ENCODE measurements at places on chromosomes 16 and 17.

GRCh38 chr17:82947051-82947991 lies 107.5 kb upstream of the ZNF750 start:
- H3K4me3 ChIP-seq: peak overlapping the region; percentile 43
- H3K27me3 ChIP-seq: no peaks in the 10 kb centered on the region
- peaks cover 92% of the 10 kb centered on the region for H3K36me3 ChIP-seq
- no peak for DNase-seq

DNA sequence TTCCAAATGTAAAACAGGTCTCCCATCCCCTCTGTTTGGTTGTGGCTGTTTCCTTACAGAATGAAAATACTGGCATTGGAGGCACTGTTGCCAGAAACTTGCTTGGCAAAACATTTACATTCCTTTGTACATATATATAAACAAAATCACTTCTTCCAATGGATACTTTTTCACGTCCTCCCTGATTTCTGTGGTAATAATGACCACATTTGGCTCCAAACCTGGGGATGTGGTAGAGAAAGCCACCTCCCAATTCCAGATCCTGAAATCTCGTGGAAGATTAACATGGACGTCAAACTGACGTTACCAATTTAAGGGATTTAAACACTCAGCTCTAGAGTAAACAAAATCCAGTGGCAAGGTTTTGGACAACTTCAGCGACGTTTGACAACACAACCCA lies 370.8 kb upstream of the ZFHX3 start:
- DNase-seq: no peak
- no peak overlapping the region for H3K4me3 ChIP-seq
- H3K27ac ChIP-seq: no peak overlapping the region

DNA sequence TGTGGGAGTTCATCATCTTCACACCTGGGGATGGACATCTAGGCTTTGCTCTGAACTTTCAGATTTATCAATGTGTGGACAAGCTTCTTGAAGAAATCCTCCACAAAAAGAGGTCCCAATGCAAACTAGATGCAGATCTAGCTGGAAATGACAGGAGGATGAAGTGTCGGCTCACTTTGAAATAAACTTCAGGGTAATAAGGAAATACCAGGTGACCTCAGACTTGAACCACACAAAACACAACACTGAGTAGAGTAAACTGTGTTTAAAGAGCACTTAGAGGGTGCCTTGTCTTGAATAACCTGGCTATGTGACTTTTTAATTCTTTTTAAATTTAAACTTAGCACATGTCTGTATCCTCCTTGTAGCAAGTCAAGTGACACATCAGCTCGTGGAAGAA lies 27.2 kb upstream of the TEKT3 start:
- DNase-seq: no peak
- no peak overlapping the region for H3K27ac ChIP-seq
- H3K4me3 ChIP-seq: no peak overlapping the region
- H3K27me3 ChIP-seq: no peaks in the 10 kb centered on the region

DNA sequence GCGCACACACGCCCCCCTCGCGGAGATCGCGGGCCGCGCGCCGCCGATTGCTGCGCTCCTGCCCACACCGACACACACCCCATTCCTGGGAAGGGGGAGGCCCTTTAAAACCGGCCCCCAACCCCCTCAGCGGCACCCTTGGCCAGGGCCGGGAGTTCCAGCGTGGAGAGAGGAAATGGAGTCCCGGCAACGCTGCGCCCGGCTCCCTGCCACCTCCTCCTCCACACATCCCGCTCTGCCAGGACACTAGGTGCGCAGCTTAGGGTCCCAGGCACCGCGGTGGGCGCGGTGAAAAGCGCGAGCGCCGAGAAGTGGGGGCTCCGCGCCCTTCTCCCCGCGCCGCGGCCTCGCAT lies 397 bp downstream of the CDC42EP4 start:
- peaks cover 15% of the 10 kb centered on the region for H3K4me1 ChIP-seq
- H3K4me3 ChIP-seq: peak overlapping the region; percentile 98
- no peak for DNase-seq

DNA sequence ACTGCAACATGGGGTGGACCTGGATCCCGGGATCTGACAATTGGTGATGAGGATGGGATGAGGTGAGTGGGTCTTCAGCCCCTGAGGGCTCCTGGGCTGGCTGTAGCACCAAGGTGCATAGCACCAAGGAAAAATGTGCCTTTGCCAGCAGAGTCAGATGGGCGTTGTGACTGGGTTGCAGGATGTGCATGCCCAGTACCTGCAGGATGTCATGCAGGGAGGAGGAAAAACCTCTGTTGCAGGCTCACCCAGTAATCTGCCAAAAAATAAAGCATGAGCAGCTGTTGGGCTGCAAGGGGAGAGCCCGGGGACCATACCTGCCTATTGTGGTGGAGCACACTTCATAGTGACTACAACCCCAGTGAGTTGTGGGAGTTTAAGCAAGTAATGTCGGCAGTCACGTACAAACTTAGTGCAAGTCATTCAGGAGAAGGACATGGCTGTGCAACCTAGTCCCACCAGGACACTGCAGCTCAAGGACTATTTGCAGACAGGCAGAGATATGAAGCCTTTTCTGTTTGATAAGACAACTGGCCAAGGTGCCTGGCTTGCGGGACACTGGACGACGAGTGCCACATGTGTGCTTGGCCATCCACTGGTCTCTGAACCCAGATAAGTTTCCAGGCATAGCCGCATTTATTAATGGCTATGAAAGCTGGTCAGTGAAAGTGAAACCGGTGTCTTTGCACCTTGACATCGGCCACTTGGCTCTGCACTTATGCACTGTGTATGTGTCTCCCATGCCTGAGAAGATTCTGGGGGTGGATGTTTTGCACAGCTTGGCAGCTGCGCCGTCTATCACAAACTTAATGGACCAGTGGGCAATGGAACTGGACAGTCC lies 499.8 kb downstream of the KCNJ2 start:
- H3K4me1 ChIP-seq: peaks cover 2% of the 10 kb centered on the region
- no peak overlapping the region for H3K4me3 ChIP-seq
- DNase-seq: no peak
- H3K36me3 ChIP-seq: no peaks in the 10 kb centered on the region
- H3K27ac ChIP-seq: no peak overlapping the region

DNA sequence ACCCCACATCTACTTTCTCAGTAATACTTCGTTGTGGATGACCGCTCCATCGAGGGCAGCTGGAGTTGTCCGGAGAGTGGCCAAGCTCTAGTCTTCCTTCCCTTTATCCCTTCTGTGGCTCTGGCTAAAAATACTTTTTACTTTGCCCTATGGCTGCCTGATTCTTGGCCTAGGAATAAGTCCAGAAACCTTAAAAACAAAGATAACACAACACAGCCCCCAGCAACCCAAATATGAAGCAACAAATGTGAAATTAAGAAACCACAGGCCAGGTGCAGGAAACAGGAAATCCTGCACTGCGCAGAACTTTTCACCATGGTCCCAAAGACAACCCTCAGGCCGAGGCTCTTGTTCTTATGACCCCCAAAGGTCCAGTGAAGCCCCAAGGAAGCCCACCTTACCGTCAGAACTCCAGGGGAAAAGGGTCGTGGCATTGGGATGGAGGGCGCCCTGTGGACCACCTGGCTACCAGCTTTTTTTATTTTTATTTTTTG lies 26.0 kb downstream of the TK2 start:
- H3K27ac ChIP-seq: no peak overlapping the region
- H3K4me3 ChIP-seq: no peak overlapping the region
- H3K36me3 ChIP-seq: peaks cover 40% of the 10 kb centered on the region
- H3K27me3 ChIP-seq: no peaks in the 10 kb centered on the region

DNA sequence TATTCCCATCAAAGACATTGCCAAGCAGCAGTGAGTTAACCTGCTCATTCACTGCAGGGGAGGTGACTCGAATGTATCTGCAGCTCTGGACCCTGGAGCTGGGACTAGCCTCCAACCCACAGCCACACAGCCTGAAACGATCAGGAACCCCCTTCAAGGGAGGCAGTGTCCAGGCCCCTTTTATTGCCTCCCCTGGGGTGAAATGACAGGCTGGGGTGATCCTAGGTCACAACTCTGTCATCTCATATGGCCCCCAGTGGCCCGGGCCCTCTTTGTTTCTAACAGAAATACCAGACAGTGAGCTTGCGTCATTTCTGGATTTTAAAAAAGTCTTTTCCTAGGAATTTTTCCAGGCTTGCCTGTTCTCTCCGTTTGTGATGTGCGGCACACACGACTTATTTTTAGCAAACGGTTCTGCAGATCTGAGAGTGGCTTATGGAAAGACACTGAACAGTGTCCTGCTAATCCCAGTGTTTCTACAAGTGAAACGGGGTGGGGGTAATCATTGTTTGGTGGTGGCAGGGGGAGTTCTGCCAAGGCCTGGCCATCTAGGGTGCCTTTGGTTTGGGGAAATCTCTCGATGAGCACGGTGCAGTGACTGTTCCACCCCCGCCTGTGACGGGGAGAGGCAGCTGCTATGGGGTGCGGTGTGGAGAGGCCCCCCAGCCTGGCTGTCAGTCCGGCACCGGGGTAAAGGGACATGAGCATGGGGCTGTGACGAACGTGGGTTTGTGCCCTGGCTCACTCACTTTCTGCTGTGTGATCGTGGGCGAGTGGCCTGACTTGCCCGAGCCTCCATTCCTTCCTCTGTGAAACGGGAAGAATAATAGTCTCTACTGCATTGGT lies 27.2 kb downstream of the NAGPA start:
- H3K36me3 ChIP-seq: no peaks in the 10 kb centered on the region
- H3K4me1 ChIP-seq: no peaks in the 10 kb centered on the region
- no peak overlapping the region for H3K27ac ChIP-seq
- H3K4me3 ChIP-seq: no peak overlapping the region

DNA sequence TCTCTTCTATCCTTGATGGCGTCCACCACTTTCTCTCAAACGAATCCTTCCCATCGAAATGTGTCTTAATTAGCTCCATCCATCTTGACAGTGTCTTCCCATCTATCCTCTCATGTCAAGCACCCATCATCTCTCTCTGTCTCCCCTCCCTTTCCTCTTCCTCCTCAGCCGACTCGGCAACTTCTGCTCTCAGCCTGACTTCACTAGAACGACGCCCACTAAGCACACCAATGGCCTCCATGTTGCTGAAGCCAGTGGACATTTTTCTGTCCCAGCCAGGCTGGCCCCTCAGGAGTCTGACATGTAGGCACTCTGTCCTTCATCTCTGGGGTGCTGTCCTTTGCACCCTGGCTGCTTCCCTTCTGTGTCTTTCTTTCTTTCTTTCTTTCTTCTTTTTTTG lies 2.5 kb upstream of the SPATA20 start:
- peaks cover 22% of the 10 kb centered on the region for H3K27me3 ChIP-seq
- H3K4me3 ChIP-seq: no peak overlapping the region
- DNase-seq: no peak
- no peaks in the 10 kb centered on the region for H3K36me3 ChIP-seq
- no peak overlapping the region for H3K27ac ChIP-seq
- H3K4me1 ChIP-seq: peaks cover 26% of the 10 kb centered on the region

DNA sequence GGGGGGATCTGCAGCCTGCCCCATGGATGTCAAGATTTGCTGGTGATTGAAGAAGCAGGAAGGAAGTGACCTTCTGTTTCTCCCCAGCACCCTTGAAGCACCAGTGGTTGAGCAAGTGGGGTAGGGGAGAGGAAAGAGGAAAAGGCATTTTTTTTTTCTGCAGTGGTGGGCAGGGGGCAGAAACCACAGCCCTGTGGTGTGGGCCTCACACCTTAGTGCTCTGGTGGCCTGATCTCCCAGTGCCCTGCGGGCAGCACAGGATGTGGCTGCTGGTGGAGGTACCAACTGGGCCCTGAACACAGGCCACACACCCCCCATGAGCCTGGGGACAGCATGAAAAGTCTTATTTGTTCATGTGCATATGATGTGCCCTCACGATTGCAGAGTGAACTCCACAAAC lies 7.1 kb downstream of the ITGAD start:
- no peak overlapping the region for H3K4me3 ChIP-seq
- H3K36me3 ChIP-seq: no peaks in the 10 kb centered on the region
- no peak overlapping the region for H3K27ac ChIP-seq
- no peaks in the 10 kb centered on the region for H3K27me3 ChIP-seq
- H3K4me1 ChIP-seq: no peaks in the 10 kb centered on the region
- no peak for DNase-seq

DNA sequence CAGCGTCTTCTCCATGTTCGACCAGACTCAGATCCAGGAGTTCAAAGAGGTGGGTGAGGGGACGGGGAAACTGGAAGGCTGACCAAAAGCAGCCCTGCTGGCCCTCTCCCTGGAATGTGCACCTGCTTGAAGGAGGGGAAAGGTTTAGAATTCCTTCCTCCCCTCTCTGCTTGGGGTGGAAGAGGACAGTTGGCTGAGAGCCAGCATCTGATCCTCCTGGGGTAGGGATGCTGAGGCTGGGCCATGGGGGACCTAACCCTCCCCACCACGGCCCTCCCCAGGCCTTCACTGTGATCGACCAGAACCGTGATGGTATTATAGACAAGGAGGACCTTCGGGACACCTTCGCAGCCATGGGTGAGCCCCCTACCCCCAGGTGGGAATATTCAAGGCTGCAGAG lies 1.3 kb downstream of the MYL11 start:
- no peak overlapping the region for H3K27ac ChIP-seq
- no peak for DNase-seq
- H3K36me3 ChIP-seq: peaks cover 11% of the 10 kb centered on the region
- H3K27me3 ChIP-seq: no peaks in the 10 kb centered on the region
- H3K4me1 ChIP-seq: peaks cover 23% of the 10 kb centered on the region

DNA sequence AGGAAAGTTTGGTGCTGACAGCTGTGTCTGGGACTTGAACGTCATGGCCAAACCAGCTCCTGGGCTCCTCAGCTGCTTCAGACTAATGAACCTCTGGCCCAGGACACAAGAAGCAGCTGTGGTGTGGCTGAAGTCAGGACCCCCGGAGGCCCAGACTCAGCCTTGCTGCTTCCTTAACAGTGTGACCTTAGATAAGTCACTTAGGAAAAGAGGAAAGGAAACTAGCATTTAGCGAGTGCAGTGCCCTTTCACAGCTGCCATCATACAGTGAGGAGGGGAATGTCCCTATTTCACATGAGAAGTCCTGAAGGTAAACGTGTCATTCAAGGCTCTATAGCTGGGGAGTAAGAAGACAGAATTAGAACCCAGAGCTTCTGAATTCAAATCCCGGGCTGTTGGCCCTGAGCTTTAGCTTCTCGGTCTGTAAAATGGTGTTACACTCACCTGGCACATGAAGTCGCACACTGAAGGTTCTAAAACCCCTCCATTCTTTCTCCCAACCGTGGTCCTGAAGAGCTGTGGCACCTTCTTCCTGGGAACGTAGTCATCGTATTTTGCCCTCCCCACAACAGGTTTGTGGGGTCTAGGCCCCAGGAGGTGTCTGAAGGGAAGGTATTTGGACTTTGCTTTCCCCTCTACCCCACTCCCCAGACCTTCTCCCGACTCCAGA lies 910 bp upstream of the RAMP2 start:
- H3K4me1 ChIP-seq: peaks cover 20% of the 10 kb centered on the region
- H3K27me3 ChIP-seq: peaks cover 26% of the 10 kb centered on the region

All from neuronal stem cell (in vitro differentiated cells).